Ascending aorta (tissue), 2 donors: ENCODE measurements at places on chromosomes 3 and 15.

- no peak for DNase-seq
These were observed 6.2 kb upstream of the PAK6 start for GRCh38 chr15:40232625-40233070.

DNA sequence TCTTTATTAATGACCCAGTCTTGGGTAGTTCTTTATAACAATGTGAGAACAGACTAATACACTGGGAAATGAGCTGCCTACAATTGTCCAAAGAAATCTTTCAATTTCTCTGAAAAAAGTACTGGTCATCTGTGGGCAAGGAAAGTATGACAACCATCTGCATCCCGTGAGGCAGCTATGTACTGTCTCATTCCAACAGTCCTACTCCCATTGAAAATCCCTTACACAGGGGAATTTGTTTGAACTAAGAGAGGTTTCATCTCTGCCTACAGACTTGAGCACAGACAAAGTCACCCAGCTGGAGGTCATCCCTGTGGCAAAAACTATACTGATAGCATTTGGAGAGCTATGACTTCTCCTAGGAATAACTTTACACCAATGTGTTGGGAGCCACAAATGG, 27.1 kb downstream of the SHC4 start:
- DNase-seq: no peak

DNA sequence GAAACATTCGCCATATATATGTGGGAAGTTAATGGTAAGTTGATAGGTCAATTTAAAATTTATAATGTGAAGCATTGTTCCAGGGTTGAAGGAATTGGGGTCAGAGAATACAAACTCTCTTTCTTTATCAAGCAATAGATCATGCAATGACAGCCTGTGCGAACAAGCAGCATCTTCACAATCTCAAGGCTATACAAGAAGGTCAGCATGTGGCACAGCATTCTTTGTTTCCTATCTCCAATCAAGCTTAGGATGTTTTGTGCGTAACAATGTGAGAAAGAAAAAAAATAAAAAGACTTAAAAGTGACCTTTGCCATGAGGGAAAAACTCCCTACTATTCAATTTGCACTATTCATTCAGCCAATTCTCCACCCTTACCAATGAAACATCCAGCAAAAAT, 288.1 kb upstream of the NECTIN3 start:
- no peak for DNase-seq

DNA sequence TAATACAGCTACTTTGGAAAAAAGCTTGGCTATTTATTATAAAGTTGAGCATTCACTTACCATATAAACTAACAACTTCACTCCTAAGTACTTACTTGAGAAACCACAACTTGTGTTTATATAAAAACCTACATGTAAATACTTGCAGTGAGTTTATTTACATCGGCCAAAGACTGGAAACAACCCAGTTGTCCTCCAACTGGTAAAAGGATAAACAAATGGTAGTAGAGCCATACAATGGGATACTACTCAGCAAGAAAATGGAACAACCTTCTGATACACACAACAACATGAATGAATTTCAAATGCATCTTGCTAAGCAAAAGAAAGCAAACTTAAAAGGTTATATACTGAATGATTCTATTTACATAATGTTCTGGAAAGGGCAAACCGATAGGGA, 63.7 kb downstream of the SLC7A14 start:
- no peak for DNase-seq

DNA sequence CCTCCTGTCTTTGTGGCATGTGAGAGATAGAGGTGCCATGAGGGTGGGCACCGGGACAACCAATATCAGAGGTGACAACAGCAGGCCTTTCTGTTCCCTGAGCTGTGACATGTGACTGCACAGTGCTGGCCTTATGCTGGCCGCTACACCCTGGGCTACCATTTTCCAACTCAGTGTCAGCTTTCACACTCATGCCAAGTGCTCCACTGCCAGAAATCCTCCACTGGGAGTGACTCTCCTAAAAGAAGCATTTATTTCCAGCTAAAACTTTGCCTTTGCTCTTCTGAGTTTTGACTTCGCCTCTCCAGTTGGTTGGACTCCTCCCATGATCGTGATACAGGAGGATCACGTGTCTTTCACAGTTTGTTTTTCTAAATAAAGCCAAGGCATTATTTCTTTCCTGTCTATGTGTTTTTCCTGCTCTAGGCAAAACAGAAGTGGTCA, 31.4 kb downstream of the CA12 start:
- DNase-seq: no peak

DNA sequence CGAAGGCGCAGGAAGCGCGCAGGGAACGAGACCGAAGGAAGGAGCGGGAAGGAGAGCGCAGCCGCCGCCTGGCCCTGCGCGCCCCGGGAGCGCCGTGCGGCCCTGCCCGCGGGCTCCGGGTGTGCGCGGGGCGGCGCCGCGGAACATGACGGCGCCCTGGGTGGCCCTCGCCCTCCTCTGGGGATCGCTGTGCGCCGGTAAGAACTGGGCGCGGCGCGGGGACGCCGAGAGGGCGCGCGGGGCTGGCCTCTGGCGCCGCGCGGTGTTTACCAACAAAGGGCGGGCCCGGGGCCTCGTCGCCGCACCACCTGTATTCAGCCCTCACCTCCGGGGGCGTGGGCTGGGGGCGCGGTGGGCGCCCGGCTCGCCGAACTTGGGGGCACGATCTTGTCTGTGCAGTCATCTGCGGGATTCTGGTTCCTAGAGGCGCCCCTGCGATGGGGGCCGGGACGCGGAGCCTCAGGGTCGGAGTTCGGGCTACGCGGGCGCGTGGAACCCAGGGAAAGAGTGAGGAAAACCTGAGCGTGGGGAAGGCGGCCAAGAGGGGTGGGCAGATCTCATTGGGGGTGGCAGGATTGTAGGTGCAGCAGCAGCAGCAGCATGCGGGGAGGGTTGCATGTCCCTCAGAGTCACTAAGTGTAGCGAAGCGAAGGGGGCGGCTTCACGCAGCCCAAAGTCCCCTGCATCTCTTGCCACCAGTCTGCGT, 641 bp downstream of the ACVR2B start:
- no peak for DNase-seq

DNA sequence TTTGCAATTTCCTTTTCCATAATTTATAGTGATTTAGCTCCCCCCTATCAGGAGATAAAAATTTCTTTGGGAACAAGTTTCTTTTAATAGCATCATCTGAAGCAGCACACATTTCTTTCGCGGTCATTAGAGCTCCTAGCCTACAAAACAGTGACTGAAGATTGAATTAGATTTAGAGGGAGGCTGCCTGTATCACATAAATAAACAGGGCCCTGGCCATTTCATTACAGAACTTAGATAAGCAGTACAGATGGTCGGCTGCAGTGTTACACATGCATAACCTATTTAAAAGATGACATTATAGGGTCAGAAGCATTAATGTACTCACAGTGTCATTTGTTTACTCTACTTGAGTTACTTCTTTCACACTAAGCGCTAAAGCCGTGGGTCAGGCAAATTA, 81.4 kb upstream of the SLC25A26 start:
- DNase-seq: no peak

DNA sequence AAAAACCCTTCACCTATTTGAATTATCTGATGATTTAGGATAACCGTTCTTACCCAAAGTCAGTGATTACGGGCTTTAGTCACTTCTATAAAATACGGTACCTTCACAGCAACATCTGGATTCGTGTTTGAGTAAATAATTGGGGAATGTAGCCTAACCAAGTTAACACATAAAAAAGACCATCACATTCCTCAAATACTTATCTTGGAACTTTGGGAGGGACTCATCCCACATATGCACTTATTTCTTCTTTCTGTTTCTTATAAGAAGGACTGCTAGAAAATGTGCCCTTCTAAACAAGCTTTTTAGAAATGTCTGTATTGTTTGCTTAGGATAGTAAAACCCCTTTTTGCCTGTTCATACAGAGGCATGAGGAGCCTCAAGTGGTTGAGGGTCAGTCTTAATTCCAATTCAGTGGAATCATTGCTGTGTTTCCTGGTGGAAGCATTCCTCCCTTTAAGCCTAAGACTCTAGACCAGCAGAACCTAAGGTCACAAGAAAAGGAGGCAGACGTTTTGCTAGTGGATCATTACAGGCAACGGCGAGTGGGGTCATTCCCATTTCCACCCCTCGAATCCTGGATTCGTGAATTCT, 67.5 kb downstream of the TMEM44 start:
- DNase-seq: no peak

- DNase-seq: no peak
These were observed 706.6 kb downstream of the SI start for GRCh38 chr3:164371681-164372080.

GRCh38 chr15:63922916-63923315, 89.2 kb upstream of the HERC1 start:
- no peak for DNase-seq

DNA sequence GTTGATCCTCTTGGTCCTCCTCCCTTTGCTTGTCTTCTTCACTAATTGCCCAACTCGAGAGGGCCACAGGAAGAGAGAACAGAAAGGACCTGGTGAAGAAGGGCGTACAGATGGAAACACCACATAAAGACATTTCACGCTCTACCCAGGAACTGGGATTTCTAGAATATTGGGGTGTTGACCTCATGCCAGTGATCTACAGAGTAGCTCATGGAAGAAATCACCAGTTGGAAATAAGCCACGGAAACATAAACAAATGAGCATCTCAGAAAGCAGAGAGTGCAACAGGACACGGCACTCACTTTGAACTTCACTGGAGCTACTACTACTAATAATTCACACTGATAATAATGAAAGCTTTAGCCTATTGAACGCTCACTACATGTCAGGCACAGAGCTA, 84.6 kb upstream of the ARHGEF3 start:
- no peak for DNase-seq

DNA sequence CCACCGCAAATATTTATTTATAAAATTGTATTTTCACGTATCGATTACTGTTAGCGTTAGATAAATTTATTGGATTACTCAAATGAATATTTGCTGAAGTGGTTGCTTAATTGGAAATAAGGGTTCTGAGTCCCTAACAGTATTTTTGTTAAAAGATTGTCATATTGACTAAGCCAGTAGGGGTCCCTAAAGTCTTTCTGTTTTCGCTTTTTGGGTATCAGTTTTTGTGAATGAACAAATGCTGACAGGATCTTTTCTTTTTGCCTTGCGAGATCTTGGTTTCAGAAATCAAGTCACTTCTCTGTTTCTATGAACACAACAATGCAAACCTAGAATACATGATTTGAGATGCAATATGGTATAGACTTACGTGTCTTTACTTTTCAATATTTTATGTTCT, 7.1 kb downstream of the RAD51 start:
- DNase-seq: no peak

DNA sequence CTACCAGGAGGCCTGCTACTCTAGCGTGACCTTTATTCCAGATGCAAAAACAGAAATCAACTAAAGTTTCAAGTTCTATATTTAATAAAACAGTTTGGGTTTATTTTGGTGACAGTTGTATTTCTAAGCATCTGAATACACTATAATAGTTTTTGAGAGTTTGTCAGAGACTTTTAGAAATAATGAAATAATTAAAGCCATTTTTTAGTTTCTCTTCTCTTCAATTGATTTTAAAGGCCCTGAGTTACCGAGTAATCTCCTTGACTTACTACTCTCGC, 523.4 kb downstream of the CADM2 start:
- DNase-seq: no peak

DNA sequence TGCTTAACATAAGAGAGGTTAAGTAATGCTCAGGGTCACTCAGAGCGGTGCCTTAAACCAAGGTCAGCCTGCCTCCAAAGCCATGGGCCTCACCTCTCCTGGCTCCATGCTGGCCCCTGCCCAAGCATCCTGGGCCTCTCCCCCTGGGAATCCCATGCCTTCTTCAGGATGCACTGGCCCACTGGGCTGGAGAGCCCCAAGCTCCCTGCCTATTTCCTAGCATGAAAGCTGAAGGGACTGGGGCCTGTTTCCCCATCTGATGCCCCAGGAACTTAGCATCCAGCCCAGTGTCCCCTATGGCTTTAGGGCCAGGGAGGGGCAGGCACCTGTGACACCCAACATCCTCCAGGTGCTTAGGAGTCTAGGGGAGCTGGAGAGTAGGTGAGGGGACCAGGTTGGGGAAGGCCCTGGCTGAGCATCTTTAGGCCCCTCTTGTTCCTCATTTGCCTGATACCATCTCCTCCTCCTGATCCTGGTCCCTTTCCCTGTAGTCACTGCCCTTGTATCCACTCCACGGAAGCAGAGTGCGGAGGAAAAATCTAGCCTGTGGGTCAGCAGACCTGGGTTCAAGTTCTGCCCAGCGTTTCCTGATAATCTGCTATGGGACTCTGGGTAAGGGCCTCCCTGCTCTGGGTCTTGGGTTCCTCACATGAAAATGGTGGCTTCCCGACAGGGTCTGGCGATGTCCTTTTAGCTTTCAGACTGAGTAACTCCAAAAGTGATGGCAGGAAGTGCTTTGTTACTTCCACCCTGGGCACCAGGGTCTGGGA, 28.6 kb downstream of the EHD4 start:
- no peak for DNase-seq

DNA sequence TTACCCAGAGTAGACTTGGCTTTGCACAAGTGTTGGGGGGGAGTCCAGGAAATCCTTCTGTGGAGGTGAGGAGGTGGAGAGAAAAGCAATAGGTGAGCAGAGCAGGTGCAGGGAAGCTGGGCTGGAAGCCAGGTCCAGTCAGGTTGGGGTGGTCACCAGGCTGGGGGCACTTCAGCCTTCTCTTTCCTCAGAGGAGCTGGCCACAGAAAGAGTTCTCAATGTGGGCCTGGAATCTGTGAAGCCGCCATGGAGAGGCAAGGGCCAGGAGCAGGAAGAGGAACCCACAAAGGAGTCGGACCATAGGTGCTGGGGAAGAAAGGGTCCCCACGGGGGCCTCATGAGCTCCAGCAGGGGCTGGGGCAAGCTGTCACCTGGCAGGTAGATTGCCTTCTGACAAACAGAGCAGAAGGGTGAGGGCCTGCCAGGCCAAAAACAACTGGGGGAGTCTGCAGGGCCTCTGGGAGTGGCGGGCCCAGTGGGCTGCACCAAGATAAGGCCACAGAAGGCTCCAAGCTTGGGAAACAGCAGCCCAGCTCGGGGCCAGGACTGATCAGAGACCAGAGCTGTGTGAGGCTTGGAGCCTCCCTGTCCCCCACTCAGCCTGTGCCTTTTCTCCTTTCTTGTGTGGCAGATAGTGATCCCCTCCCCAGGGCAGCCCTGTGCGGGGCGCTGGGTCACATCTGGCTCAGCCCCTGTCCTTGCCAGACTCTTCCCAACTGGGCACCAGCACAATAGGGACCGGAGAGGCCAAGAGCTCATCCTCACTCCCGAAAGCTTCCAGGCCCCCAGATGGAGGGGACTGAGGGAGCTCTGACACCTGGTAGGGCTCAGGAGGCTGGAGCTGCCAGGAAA, 53.0 kb upstream of the FGD5 start:
- DNase-seq: no peak

DNA sequence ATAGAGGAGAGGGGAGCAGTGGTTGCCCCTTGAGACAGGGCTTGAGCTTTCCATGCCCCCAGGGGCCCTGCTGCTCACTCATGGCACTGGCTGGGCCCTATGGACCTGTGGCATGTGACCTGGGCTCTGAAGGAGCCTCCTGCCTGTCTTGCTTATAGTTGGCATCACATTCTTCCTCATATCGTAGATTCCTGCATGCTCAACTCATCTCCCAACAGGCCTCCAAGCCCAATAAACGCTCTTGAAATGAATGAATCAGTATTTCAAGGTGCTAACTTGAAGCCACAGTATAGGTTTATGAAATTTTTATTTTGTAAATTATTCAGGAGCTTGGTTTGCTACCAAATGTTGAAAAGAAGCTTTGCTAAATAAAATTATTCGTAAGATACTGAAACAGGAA, 93.3 kb upstream of the SLC7A14 start:
- DNase-seq: no peak
